ENCODE measurements at places on chromosomes 11 and 22.
A peak's percentile ranks its signal among the peaks of the same experiment; 100 is the strongest.

- no peak for DNase-seq
These were observed 115.2 kb upstream of the IGLL5 start for GRCh38 chr22:22772396-22772795.

DNA sequence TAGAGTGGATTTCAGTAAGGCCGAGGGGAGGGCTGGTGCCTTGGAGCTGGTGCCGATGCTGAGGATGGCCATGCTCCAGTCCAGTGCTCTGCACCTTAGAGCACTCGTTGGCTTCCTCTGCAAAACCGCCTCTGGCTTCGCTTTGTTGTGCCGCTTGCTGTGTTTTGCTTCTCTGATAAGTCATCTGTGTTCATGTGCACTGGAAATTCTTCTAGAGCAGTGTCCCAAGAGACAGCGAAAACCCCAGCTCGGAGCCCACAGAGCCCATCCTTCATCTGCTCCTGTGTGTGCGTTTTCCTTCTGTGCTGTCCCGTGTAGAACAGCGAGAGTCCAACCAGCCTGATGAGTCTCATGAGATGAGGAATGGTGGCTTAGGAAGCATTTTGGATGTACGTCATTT is 12.1 kb downstream of the FAM118A start:
- peak; percentile 23 for DNase-seq

DNA sequence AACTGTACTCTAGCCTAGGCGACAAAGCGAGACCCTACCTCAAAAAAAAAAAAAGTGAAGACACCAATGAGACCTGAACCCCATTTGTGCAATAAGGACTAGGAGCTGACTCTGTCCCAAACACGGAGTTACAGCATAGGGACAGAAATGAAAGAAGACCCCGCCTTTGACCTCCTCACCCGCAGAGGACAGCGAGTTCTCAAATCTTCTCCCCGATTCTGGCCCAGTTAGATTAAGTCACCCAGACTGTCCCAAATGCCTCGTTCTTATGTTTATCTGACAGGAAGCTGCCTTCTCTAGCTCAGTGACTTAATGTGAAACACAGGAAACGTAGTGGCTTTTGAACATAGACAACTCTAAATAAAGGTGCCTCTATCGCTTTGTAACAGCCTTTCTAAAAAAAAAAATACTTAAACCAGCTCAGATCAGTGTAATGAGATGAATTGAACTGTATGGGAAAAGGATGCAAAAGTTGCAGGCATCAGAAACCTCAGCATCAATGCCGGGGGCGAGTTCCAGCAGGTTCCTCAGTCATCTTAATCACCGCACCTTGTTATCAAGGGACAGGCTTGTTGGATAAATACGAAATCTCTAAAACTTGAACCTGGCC is 10.6 kb downstream of the MYH9 start:
- no peak for DNase-seq

GRCh38 chr22:44249376-44250147 is 63.2 kb downstream of the SHISAL1 start:
- no peak for DNase-seq

DNA sequence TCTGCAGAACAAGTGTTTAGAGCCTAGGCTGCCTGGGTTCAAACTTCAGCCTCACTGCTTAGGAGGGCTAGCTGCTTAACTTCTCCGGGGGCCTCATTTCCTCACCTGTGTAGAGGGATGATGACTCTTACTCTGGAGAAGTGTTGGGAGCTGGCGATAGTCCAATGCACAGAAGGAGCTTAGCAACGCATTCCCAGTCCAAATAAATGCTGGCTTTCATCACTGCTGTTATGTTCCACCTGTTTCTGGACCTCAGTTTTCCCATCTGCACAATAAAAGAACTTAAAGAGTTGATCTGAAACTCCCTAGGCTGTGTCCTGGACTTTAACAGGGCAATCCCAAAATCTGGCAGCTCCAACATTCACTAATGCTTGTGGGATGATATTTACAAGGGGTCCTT is 337.8 kb downstream of the MIAT start:
- DNase-seq: no peak

GRCh38 chr11:45964911-45965389 is 42.5 kb downstream of the LARGE2 start:
- peak; percentile 49 for DNase-seq

DNA sequence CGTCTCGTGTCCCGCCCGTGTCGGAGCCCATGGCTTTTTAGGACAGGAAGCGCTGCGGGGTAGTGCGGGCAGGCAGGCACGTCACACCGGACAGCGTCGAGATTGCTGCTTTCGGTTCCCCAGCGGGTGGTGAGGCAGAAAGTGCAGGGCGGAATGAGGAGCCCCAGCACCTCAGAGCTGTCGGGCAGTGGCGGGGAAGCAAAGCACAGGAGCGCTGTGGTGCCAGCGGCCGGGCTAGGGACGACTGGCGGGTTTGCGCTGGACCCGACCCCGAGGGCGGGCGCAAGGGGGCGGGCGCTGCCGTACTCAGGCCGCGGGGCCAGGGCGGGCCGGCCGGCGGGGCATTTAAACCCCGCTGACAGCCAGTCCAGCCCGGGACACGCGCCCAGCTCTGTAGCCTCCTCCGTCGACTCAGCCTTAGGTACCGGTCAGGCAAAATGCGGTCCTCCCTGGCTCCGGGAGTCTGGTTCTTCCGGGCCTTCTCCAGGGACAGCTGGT is at the start of gene SLC37A2:
TSS of gene SLC37A2 (plus strand) at position 375 of the 498 bp plus-strand sequence. CDS start at position 438, 63 bp downstream.
- peak; percentile 44 for DNase-seq

DNA sequence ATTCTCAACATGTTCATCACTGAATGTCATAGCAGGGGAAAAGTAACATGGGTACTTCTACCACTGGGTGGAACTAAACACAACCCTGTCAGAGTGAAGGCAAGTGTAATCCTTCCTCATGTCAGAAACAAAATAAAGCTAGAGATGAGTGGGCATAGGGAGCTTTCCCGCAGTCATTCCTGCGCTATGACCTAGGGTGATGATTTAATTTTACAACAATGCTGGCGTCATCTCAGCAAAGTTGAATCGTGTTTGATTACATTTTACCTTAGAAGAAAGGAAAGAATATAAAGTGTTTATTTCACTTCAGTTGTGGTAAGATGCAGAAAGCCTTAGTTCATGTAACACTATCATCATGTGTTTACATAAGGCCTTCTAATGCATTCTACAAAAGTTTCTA is 355.6 kb downstream of the METTL15 start:
- no peak for DNase-seq

- DNase-seq: peak; percentile 53
These were observed 80.1 kb downstream of the ADAMTS15 start for GRCh38 chr11:130528298-130529261.

- no peak for DNase-seq
These were observed 117.4 kb upstream of the TMEM45B start for GRCh38 chr11:129698212-129698611.

DNA sequence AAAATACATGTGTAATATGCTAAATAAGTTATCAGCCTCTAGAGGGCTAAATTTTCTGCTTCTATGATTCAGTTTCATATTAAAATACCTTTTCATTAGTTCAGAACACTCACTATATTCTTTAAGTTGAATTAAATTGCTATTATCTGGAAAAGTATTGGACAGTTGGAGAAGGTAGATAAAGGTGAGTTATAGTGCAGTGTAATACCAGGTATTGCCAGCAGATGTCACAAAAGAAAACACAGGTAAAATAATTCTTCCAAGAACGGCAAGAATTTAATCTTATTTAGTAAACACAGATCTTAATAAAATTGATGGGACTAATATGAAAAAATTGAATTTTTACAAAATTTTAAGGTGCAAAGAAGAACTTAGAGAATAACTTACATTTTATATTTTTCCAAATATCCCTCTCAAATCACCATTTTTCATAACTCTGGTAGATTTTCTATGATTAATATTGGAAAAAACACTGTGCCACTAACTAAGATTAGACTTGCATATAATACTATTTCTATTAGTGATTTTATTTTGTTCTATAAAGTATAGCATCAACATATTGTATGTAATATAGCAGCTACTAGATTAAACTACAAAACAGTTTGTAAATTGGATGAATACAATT is 1.7 kb upstream of the LRRC4C start:
- no peak for DNase-seq

DNA sequence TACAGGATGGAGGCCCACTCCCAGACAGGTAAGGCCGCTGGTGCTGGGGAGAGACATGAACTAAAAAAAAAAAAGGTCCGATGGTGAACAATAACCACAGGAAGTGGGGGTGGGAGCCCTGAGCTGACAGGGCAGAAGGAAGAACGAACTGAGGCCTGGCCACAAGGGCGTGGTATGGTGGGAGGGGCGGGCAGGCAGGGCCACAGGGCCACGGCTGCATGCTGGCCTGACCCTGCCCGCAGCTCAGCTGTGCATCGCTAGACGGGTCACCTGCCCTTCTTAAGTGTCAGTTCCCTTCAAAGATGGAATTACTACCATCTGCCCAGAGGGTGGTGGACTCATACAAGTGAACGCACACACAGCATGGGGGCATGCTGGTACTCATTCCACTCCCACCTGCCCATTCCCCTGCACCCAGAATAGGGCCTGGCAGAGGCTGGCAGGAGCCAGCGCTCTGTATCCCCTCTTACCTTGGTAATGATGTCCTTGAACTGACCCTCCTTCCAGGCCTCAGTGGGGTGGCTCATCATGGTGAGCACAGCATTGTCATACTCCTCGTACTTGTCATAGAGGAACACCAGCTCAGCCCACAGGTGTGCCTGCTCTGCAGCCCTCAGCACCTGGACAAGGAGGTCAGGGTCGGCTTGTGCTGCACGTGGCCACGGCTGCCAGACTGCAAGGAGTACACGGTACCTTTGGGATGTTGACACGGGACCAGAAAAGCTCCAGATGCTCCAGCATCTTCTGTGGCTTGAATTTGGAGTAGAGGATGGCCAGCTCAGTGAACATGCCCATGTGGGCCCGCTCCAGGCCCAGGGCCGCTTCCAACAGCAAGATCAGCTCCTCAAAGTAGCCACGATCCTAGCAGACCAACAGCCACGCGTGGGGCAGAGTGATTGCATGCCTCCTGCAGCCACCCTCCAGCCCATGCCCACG is 17.5 kb upstream of the SLC25A1 start:
- no peak for DNase-seq

DNA sequence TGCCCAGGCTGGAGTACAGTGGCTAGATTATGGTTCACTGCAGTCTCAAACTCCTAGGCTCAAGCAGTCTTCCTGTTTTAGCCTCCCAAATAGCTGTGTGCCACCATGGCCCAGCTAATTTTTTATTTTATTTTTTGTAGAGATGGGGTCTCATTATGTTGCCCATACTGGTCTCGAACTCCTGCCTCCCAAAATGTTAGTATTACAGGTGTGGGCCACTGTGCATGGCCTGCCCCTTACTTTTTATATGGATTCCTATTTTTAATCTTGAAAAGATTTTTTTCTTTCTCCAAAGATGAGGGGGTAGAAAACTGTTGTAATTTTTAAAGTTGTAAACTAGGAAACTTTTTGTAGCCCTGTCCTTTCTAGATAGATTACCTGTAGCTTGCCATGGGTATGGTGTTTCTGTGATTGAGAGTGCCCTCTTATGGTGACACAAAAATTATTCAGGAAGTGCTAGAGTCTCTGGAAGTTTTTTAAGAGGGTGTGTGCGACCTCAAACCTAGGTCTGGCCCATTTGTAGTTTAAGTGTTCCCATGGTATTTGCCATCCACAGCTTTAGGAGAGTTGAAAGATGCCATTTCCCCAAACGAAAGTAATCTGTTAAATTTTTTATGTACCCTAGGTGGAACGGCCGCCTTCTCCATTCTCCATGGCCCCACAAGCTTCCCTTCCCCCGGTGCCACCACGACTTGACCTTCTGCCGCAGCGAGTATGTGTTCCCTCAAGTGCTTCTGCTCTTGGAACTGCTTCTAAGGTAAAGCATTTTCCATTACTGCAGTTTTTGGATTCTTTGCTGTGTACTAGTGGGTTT is 32.4 kb downstream of the MCAM start:
- no peak for DNase-seq

DNA sequence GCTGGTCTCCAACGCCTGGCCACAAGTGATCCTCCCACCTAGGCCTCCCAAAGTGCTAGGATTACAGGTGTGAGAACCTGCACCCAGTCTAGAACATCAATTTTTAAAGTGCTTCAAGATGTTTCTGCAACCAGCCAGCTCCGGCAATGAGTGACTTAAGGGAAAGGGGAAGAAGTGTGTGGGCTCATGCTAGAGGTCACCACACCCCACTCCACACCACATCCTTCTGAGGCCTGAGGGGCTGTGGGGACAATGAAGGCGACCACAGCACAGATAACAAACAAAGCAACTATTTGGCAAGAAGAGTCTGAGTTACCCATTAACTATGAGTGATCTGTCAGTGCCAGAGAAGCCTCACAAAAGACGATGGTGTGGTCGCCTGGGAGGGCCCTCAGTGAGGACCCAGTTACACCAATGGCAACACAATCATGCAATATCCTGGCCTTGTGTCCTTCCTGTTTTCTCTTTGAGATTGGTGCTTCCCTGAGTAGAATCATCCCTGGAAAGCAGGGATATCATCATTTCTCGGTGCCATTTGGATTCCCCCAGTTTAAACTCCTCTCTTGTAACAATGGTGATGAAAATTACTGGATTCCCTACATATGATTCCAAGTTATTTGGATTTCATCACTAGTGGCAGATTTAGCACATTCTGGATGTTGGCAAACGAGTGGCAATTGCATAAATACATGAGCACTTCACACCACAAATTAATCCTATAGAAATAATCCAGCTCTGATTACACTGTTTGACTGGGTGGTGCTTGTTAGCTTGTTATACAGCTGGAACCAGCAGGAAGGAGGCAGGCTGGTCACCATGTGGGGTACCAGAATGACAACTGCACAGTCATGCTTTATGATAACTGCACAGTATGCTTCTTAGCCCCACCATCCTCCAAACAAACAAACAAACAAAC is 18.4 kb downstream of the ABTB2 start:
- DNase-seq: no peak

DNA sequence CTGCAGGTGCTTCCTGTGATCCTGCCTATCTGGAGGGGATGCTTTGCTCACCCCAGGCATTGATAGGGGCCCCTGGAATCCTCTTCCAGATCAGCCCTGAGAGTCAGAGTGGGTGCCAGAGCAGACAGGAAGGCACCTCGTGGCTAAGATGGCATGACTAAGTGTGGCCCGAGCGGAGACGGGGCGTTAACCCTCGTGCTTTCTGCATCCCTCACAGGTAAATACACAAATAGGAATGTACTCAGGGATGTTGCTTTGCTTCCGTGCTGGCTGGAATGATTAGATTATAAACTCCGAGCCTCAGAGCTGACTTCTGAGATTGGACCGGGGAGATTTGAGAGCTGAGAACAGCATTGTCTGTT is 312.7 kb upstream of the B3GAT1 start:
- no peak for DNase-seq

DNA sequence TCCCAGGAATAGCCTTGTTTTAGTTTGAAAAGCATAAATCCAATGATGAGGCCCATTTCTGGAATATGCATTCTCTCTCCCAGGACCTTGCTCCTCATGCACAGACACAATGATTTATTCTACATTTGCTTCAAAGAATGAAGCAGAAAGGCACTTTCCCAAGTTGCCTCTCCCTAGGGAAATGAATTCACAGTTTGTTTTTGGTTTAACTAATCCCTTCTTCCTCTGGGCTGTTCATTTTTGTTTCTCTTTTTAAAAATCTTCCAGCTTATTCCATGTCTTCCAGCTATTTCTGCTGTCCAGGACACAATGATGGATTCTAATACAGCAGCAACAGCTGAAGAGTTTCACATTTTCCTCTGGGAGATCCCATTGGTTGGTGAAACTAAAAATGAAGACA is 1529.2 kb upstream of the TENM4 start:
- DNase-seq: no peak
